ENCODE measurements at places on chromosomes 11 and 22.

DNA sequence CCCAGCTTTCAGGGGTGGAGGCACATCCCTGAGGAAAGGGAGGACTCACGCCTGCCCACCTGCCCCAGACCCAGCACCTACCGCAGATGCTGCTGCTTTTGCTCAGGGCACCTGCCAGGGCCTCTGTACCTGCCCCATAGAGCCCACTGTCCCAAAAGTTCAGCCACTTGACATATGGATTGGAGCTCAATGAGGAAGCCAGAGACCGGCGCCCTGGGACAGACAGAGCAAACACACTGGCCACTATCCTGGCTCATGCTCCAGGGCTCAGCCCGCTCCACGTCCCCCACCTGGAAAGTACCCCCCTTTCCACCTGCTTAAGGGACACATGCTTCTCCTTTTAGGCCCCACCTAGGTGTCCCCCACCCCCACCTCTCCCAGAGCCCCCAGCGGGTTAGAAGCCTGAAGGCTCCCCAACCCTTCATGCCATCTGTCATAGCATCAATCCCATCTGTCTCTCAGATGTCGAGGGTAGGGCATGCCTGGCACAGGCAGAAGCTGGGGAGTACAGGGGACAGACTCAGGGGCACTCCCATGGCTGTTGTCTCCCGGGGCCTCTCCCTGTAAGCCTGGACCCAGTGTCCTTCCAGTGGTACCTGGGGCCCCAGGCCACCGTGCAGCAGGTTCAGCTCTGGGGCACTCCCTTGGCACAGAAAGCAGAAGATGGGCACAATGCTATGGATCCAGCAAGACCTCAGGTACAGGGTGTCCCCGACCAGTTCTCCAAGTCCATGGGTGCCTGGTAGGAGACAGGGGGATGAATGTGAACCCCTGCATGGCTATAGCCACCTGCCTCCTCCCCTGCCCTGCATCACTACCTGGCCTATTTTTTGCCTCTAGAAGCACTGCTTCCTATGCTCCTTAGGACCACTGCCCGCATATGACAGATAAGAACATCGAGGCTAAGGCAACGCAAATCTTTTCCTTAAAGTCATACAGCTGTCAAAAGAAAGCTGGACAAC is 2.2 kb upstream of the P2RX6 start:
- DNase-seq, result no peak

- no peak for DNase-seq
Observed at GRCh38 chr11:45384711-45385241, 98.6 kb upstream of the SYT13 start.

- DNase-seq, result no peak
Observed at GRCh38 chr11:113710989-113711388, 4.9 kb upstream of the TMPRSS5 start.

- no peak for DNase-seq
Observed at GRCh38 chr22:47071078-47071806, 308.8 kb downstream of the TBC1D22A start.

DNA sequence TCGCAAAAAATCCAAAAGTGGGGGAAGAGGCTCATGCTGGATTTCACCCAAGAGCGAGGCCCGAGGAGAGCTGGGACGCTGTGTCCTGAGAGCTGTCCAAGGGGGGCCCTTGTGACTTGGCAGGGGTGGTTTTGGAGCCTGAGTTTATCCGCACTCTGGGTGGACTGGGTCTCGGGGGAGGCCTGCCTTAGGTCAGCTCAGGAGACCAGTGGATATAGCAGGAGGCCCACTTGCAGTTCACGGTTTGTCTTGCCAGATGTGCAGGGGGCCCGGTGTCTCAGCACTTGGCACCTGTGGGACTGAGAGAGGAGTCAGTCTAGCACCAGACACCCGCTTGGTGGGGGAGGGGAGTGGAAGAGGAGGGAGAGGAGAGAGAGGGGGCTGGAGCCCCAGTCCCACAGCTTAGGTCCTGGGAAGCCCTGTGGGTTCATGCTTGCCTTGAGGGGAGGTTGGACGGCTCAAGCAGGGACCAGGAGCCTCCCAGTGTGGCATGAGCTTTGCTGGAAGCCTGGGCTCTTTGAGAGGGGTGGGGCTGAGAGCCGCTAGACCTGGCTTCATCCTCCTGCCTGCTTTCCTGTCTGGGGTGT is 33.4 kb downstream of the PARVB start:
- peak; percentile 27 for DNase-seq

DNA sequence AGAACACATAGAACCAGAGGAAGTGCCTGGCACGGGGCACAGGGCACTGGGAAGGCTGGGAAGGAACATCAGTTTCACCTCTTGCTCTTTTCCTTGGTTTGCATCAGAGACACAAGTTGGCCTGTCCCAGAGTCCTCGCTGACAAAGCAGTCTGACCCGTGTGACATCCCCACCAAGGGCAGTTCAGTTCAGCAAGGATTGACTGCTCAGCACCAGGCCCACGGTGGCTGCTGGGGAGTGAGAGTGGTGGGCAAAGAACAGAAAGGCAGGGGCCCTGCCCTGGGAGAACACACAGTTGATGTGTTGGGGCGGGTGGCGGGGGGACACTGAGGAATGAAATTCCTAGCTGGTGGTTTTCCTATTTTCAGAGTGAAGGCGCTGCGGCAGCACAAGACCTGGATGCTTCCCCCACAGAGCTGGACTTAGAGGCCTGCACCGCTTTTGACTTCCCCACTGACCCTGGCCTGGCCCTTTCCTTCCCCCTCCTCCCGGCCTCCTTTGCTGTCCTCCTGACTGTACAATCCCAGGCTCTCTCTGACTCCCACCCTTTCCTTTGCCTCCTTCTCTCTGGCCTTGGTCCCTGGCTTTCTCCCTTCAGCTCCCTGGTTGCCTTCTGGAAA is 2.2 kb upstream of the TMPRSS13 start:
- DNase-seq, result no peak

DNA sequence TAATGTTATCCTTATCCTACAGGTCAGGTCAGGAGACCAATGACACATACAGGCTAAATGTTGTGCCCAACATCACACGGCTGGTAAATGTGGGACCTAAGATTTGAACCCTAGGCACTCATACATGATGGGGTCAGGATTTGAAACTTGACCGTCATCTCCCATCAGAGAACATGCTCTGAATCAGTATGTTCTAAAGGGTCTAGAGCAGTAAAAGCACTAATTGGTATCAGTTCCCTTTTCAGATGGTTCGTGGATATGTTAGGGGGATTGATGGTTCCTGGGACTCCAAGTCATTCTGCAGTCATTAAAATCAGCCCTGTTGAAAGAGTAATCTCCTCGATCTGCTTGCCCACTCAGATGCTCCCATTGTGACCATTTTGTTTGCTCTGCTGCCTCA is 65.5 kb downstream of the BMAL1 start:
- DNase-seq, result no peak

DNA sequence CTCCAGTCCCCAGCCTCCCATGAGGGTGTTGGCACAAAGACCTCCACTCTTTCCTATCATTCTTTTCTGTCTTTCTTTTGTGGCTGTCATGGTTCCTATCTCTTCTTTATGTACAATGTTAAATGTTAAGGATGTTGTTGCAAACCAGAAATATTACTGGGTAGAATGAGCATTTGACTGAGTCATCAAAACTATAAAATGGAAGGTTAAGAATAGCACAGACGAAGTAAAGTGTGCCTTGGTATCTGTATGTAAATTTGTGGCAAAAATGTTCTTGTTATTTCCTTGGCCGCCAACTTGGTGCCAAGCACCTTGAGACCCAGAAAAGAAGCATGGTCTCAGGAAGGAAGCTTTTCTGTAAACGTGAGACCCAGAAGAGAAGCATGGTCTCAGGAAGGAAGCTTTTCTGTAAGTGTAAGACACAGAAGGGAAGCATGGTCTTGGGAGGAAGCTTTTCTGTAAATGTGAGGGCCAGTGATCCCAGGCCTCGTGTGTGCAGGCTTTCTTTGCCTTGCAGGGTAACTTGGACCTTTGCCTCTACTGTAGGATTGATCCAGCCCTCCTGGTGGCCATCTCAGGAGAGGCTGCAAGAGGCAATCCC is 6.7 kb upstream of the PKP3 start:
- DNase-seq, result no peak

DNA sequence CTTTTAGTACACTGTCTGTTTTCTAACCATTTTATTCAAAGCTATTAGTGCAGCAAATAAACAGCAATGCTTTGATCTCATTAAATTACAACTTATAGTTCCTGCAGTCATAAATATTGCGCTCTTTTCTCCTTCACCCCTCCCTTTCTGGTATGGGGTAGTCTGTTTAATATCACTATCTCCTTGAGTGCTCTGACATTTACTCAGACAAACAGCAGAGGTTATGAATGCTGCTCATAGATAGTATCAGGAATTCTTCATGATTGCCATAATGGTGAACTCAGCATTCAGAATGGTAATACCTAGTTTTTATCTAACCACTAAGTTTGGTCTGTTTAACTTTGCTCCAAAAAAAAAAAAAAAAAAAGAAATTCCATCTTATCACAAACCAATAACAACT is 87.4 kb downstream of the EIF3M start:
- no peak for DNase-seq

- DNase-seq, result no peak
Observed at GRCh38 chr22:17120711-17121232, 388 bp downstream of the TMEM121B start.

- DNase-seq, result no peak
Observed at GRCh38 chr11:33543823-33544222, 156.8 kb downstream of the C11orf91 start.

DNA sequence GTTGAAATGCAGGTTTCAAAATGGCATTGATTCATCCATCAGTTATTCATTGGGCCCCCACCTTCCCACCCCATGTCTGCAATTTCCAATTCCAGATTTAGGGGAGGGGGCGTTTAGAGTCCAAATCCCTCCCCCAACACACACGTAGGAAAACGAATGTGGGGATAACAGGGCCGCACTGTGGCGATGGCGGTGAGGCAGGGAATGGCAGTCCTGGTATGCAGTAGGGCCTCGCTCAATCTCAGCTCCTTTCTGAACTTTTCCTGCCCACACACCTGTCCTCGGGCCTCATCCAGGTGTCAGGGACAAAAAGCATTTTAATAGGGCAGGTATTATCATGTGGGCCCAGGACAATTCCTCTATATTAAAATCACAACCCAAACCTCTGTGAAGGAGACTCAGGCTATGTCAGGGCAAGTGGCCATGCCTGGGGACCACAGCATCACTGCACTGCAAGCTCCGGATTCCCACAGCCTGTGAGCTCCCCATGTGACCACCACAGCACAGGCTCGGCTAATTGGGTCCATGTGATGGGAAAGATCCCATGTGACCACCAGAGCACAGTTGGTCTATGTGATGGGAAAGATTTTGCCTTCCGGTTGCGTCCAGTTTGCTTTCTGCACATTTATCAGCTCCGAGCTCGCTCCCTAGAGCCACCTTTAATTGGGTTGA is 44.5 kb downstream of the RTL6 start:
- DNase-seq, result no peak

DNA sequence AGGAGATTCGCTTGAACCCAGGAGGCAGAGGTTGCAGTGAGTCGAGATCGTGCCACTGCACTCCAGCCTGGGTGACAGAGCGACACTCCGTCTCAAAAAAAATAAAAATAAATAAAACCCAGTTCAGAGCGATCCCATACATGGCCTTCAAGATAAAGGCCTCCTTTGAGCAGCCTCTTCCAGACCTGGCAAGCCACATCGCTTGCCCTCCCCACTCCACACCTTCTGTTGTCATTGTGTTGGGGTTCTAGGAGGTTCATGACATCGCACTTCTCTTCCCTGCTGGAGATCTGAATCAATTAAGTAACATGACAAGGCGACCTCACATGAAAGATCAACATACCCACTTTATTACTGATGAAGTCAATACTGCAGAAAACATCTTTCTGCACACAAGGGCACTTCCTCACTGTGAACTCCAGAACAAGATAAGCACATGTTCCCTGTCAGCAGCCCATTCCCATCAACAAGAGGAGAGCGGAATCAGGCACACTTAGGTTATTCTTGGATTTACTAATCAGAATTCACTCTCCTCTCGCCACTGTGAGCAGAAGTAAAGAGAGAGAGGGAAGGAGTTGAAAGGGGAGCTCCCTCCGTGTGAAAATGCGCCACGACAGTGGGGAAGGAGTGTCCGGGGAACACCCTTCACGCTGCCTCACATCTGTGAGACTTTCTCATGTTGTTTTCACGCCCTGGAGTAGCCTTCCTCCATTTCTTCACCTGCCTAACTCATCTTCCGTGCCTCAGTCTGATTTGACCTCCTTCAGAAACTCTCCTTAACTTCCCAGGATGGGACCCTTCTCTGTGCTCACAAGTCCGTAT is 38.3 kb downstream of the SC5D start:
- no peak for DNase-seq

DNA sequence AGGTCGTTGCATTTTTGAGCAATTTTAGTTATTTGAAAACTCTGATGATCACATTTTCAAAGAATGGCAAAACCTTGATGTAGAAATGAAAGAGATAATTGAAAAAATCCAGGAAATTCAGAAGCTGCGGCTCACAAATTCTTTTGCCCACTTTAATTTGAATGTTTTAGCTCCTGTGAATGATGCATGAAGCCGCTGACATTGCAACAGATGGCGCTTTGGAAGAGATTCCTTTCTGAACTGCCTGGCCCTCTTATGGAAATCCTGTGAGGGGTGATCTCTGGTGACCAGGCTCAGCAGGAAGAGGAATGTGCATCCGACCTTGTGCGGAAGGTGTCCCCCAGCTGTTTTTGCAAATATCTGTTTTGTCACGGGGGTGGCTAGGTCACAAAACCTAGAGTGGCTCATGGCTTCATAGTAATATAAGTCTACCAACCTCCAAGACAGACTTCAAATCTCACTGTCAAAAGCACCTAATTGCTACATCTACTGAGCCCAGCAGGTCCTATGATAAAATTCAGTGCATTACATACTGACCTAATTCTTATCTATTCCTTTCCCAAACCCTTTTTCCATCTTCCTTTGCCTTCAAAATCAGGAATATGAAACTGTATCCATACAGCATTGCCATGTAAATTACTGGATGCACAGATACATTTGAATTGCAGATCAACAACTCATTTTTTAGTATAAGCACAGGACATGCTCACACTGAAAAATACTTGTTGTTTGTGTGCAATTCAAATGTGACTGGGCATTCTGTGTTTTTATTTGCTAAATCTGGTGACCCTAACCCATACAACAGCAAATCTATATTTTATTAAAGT is 412.7 kb downstream of the ETS1 start:
- DNase-seq, result peak; percentile 40

GRCh38 chr11:16993495-16993894 is 20.7 kb downstream of the PLEKHA7 start:
- no peak for DNase-seq

GRCh38 chr11:8760896-8761295 is 78.3 kb downstream of the RPL27A start:
- DNase-seq, result peak; percentile 35

DNA sequence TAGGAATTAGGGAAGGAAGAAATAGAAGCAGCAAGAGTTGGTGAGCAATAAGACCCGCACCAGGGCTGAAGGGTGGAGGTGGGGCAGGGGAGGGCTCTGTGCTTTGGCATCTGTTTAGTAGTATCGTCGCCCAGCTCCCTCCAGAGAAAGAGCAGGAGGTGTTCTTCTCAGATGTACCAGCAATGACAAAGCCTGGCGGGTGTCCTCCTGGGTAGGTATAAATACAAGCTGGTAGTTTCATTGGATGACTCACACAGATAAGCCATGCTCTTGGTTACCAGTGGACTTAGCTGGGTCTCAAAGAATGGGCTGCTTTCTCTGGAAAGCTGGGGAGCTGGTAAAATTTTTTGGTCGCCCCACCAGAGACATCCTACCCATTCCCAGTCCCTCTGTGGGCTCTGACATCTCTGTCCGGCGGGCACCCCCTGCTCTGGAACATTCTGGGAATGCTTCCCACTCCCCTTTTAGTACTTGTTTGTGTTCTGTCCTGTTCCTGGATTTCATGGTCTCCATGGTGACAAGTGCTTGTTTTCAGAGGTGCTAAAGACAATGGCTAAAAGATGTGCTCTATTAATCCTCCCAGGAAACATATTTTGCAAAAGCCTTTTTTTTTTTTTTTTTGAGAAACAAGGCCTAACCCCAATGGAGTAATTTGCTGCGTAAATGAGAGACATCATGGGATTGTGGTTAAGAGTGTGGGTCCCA is 15.4 kb upstream of the TUBA8 start:
- DNase-seq, result peak; percentile 57
